ENCODE measurements at places on chromosomes 5 and 9. TPM values are rescaled to one million over a fixed set of nuclear protein-coding genes. Genes with fewer than 3 reads are reported as not detected.

The ZNF483 gene
- 4.5 TPM for total RNA-seq

The CNTNAP3 gene
- 23.9 TPM for total RNA-seq

The SARDH gene
- total RNA-seq, result not detected

The F2RL1 gene
- total RNA-seq, result 100 TPM

The PRDM9 gene
- not detected for total RNA-seq

The SLC25A51 gene
- 31.6 TPM for total RNA-seq

The NEUROG1 gene
- not detected for total RNA-seq

The SLC45A2 gene
- 1.2 TPM for total RNA-seq

GRCh38 chr5:61816585-61817450, 484.8 kb downstream of the ZSWIM6 start:
- no peaks in the 10 kb centered on the region for H3K27me3 ChIP-seq
- peaks cover 12% of the 10 kb centered on the region for H3K4me1 ChIP-seq
- no peak overlapping the region for H3K4me3 ChIP-seq

DNA sequence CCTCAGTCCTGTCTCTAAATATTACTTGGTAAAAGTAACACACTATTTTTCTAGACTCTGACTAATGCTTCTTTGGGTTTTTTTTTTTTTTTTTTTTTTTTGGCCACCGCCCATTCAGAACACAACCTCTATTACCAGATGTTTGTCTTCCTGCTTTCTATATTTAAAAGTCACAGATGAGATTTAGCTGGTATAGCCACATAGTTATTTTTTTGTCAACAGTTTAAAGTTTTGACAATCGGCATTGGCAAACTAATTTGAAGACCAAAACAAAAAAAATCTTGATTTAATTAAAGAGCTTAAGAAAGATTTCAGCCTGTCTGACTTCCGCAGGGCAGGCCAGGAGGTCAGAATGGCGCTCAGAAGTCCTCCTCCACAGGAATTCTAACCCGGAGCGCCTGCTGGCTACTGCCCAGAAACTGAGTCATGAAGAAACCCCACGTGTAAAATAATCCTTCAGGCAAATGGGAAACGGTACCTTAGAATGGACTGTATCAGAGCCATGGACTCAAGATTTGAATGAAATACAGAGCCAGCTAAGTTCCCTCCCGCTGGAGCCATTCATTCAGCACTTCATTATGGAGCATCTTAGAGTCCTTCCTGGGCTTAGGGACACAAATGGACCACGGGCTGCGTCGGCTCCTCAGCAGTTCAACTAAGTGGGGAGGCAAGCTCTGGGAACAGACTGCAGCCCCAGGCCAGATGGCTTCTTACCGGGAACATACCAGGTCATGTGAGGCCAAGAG, 55.6 kb downstream of the PTPDC1 start:
- no peaks in the 10 kb centered on the region for H3K36me3 ChIP-seq
- peak; percentile 93 for DNase-seq
- peaks cover 53% of the 10 kb centered on the region for H3K4me1 ChIP-seq
- H3K27me3 ChIP-seq, result no peaks in the 10 kb centered on the region
- H3K4me3 ChIP-seq, result peak overlapping the region; percentile 13

DNA sequence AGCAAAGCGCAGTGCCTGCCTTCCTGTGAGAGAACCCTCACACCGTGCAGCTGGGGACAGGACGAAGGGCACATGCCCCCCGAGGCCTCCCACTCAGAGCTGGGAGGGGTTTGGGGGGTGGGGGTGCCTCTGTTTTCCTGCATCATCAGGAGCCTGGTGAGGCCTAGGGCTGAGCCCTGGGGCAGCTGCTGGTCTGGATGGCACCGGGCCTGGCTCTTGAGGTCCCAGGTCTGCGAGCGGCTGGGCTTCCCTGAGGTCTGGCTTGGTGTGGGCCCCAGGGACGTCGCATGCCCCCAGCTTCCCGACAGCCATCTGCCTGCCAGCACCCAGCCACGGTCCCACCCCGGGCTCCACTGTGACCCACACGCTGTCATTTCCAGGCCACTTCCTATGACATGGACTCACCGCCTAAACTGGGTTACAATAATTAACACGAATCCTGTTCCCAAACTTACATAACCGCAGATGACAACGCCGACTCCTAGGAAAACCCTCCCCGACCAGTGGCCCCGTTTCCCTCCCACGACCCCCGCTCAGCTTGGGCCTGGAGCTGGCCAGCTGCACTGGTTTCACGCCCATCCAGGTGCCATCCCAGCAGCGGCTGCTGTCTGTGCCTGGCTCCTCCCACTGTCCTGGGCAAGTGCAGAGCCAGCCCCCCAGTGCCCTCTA, 8.7 kb downstream of the NACC2 start:
- peaks cover 59% of the 10 kb centered on the region for H3K4me1 ChIP-seq
- H3K27ac ChIP-seq, result no peak overlapping the region
- H3K36me3 ChIP-seq, result peaks cover 5% of the 10 kb centered on the region
- no peak for DNase-seq
- H3K27me3 ChIP-seq, result no peaks in the 10 kb centered on the region

GRCh38 chr5:19002111-19002510, 985.9 kb downstream of the CDH18 start:
- no peaks in the 10 kb centered on the region for H3K27me3 ChIP-seq
- no peak for DNase-seq
- H3K4me3 ChIP-seq, result no peak overlapping the region
- H3K27ac ChIP-seq, result no peak overlapping the region
- H3K36me3 ChIP-seq, result no peaks in the 10 kb centered on the region

DNA sequence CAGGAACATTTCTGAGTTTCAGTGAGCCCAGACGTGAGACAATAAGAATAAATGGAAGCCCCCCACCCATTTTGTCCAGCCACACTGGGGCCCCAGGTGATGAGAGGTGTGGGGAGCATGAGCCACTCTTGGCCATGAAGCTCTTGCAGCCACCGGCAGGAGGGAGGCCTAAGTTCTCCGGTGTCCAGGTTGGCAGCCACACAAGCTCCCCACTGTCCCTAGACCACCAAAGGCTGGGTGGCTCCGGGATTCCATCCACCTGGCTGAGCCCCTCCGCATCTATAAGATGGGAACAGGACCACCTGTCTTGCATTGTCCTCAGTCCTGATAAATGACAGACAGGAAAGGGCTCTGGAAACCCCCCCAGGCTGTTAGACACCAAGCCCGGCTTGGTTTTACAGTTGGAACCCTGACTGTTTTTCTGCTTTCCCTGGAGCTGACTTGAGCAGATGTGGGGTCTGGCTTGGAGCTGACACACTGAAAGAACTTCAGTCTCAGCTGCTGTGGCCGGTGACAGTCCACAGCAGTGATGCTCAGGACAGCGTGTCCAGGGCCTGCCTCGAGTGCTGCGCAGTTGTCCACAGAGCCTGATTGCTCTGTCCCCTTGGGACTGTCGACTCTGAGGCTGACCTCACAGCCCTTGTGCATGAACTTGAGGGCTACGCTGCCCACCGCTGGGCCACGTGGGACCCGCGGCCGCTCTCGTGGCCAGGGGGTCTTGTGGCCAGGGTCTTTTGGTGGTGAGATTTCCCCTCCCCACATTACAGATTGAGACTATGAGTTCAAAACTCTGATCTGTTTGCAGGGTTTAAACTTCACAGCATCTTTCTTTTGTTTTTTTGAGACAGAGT, 74.8 kb downstream of the PSMB7 start:
- H3K36me3 ChIP-seq, result peaks cover 51% of the 10 kb centered on the region
- no peak for DNase-seq
- H3K4me1 ChIP-seq, result peaks cover 16% of the 10 kb centered on the region

DNA sequence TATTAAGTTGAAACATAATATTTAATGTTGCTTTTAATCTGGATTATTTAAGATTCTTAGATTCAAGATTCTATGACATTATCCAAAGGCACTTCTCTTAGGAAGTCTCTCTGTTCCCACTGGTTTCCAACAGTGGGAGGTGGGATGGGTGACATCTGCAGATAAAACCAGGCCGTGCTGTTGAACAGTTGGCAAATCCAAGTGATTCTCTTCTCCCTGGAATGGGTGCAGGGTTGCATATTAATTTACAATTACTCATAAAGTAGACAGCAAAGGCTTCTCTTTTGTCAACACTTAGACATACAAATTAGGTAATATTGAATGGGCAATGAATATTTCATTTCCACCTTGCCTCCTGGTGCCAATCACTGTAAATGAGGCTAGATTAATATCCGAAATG, 233.7 kb upstream of the IL12B start:
- peaks cover 3% of the 10 kb centered on the region for H3K27me3 ChIP-seq
- DNase-seq, result no peak

DNA sequence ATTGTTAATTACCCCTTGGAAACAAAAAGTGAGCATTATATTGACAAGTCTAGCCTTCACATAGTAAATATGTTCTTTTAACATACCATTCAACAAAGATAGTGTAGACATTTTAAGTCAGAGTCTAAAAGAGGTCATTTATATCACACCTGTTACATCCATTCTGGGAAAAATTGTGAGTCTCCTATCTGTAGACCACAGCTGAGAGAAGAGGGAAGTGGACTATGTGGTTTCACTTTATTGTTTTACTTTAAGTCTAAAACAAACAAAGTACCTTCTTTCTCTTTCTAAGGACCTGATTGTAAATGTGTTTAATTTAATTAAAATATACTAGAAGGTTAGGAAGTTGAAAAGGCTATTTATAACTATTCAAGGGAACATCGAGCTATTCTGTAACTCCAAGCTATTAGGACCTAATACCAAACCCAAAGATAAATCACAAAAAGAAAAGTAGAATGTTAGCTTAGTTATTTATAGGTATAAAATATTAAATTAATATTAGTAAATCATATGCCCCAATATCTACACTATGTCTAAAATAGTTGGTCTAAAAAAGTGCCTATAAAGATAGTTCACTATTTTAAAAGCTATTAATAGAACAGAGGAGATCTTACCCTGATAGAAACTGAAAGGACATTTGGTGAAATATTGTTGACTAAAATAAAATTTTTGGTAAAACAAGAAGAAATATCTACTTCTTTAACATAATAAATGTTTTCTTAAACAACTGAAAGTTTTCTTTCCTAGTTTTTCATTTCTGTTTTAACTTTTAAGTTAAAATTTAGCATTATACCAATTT, 134.9 kb downstream of the TMEM167A start:
- no peaks in the 10 kb centered on the region for H3K27me3 ChIP-seq
- no peak for DNase-seq
- no peaks in the 10 kb centered on the region for H3K4me1 ChIP-seq
- no peak overlapping the region for H3K27ac ChIP-seq
- no peak overlapping the region for H3K4me3 ChIP-seq

- no peaks in the 10 kb centered on the region for H3K36me3 ChIP-seq
- no peaks in the 10 kb centered on the region for H3K27me3 ChIP-seq
- peak overlapping the region; percentile 25 for H3K4me3 ChIP-seq
Observed at GRCh38 chr5:59092758-59093157, 509.9 kb downstream of the RAB3C start.

GRCh38 chr9:23245067-23245466, 581.0 kb downstream of the ELAVL2 start:
- no peak overlapping the region for H3K4me3 ChIP-seq
- no peaks in the 10 kb centered on the region for H3K27me3 ChIP-seq

DNA sequence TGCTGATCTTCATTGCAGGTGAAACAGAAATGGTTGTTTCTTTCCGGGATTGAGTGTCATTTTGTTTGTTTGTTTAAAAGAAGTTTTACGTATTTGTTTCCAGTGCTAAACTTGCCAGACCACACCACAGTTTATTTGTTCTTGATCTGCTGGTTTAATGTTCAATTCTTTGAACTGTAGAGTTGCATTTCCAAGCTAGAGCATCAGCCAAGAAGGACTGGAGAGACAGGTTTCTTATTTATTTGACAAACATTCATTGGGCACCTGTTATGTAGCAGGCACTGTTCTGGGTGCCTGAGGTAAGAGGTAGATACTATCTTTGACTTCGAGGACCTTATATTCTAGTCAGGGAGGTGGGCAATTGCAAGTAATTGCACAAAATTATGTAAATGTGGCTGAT, 45.0 kb downstream of the MCCC2 start:
- no peak overlapping the region for H3K4me3 ChIP-seq
- H3K4me1 ChIP-seq, result no peaks in the 10 kb centered on the region
- DNase-seq, result no peak
- no peaks in the 10 kb centered on the region for H3K27me3 ChIP-seq
- no peak overlapping the region for H3K27ac ChIP-seq

DNA sequence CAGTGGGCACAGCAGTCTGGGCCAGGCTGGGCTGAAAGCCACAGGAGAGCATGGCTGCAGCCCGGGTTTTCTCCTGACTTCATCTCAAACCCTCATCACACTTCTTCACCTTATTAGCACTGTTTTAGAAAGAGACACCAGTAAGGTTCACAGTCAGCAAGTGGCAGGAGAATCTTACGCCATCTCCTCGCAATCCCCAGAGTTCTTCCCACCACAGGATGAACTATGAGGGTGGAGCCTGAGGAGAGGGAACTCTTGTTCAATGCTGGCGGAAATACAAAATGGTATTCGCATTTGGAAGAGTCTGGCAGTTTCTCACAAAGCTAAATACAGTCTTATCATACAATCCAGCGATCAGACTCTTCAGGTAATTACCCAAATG, 14.7 kb downstream of the BICD2 start:
- H3K36me3 ChIP-seq, result no peaks in the 10 kb centered on the region
- H3K4me3 ChIP-seq, result no peak overlapping the region

- no peaks in the 10 kb centered on the region for H3K27me3 ChIP-seq
- H3K4me3 ChIP-seq, result no peak overlapping the region
- H3K4me1 ChIP-seq, result no peaks in the 10 kb centered on the region
- H3K36me3 ChIP-seq, result no peaks in the 10 kb centered on the region
- DNase-seq, result no peak
Observed at GRCh38 chr5:33840927-33841547, 50.8 kb downstream of the ADAMTS12 start.

DNA sequence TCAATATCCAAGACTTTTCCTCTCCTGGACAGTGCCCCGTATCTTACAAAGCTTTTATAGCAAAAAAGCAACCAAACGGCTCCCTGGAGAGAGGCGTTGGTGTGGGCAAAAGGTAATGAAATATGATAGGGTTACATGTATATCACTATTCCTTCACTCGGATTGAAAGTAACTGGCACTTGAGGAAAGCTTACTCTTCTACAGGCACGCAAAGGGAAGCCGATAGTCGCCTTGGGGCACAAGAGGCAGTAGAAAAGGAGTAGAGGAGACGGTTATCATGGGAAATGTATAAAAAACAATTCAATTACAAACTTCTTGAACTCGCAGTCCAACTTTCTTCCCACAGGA, 1.1 kb downstream of the DIAPH1 start:
- peak overlapping the region; percentile 89 for H3K4me3 ChIP-seq
- peaks cover 33% of the 10 kb centered on the region for H3K4me1 ChIP-seq

GRCh38 chr5:65986796-65987195, 60.4 kb downstream of the ERBIN start:
- H3K4me3 ChIP-seq, result no peak overlapping the region
- peaks cover 16% of the 10 kb centered on the region for H3K4me1 ChIP-seq
- H3K27me3 ChIP-seq, result no peaks in the 10 kb centered on the region
- no peak for DNase-seq
- no peak overlapping the region for H3K27ac ChIP-seq

Measured in suprapubic skin (tissue), 4 donors.